Activated naive CD4-positive, alpha-beta T cell (primary cell): ENCODE measurements at places on chromosomes 7 and 10.
A peak's percentile ranks its signal among the peaks of the same experiment; 100 is the strongest.

DNA sequence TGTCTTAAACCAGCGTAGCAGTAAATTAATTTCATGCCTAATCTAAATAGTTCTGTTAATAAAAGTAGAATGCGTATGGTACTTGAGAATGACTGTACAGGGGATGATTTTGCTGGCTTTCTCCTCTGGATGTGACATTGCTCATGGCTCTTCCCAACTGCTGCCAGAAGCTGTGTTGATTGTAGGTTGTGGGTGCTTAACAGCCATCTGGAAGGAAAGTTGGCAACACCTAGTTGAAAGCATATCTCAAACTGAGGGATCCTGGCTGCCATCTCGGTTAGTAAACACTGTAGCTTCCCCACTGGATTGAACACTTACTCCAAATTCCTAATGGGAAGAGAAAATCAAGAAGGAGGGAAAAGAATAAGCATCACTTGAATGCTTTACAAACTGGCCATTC lies 130.9 kb downstream of the NXPH1 start:
- DNase-seq: no peak

GRCh38 chr7:113374955-113375354 lies 256.6 kb upstream of the SMIM30 start:
- DNase-seq: no peak

DNA sequence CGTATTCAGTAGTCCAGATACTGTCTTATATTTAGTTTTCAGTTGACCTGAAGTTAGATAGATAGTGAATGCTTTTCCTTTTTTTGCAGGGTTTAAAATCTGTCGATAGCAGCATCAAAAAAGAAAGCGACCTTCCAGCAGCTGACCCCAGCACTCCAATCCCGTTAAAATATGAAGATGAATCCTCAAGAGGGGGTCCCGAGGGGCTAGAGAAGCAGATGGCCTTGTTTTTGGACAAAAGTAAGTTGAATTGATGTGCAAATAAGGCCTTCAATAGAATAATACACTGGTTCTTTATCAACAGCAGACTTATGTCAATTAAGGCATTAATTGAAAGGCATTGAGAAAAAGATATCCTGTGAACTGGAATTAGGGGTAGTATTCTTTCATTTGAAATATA lies 18.7 kb downstream of the EDRF1 start:
- DNase-seq: no peak

- no peak for DNase-seq
These were observed 184.5 kb downstream of the GATA3 start for GRCh38 chr10:8238986-8239385.

GRCh38 chr10:11197878-11198277 lies 180.2 kb downstream of the CELF2 start:
- no peak for DNase-seq

DNA sequence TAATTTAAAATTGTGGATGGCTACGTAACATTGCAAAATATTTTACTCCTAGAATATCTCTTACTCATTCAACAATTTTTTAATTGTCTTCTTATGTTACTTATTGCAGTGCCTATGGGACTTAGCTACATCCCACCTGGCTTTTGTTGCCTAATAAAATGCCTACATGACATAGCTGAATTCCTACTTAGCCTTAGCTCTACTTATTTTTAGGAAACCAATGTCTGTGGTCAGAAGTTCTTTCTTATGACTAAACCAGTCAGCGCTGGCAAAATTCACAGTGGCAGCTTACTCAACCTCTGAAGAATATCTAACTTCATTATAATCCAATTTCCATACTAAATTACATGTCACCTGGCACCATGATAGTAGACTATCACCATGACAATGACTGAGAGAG lies 1612.4 kb upstream of the LRRTM3 start:
- DNase-seq: no peak

GRCh38 chr10:2899246-2899951 lies 167.9 kb upstream of the PFKP start:
- no peak for DNase-seq

GRCh38 chr7:129513546-129513945 lies 11.2 kb downstream of the SMKR1 start:
- DNase-seq: no peak

- DNase-seq: no peak
These were observed 50.7 kb upstream of the AMPH start for GRCh38 chr7:38681882-38682281.

GRCh38 chr10:3692387-3692999 lies 92.5 kb downstream of the KLF6 start:
- DNase-seq: no peak

DNA sequence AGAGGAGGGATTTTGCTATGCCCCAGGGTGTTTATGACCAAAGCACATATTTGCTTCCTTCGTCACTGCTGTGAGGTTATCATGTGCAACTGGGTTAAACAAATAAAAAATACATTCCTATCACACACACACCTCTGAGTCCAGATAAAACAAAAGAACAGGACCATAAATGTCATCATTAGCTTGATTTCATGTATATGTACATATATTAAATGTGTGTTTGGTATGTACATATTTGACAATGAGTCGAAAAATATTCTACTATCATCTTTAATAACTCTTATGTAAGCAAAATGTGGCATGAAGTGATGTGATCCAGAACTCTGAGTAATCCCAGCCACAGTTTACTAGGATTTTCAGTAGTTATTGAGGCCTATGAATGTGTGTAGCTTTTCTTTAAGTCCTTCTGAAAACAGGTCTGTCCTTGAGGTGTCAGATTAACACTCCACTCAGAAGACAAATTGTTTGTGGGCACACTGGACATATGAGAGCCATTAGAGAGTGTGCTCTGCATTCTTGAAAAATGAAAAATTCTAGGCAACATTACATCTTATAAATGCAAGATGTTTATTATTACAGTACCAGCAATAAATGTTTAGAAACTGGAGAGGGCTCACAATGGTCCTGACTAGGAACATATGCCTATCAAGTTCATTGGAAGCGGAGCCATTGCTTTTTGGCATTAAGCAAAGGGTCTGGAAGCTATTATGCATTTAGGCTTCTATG lies 335.1 kb upstream of the SEMA3A start:
- no peak for DNase-seq

GRCh38 chr7:28595801-28596200 lies 183.5 kb downstream of the CREB5 start:
- DNase-seq: no peak

GRCh38 chr7:137898839-137899721 lies 52.3 kb upstream of the DGKI start:
- peak; percentile 56 for DNase-seq

DNA sequence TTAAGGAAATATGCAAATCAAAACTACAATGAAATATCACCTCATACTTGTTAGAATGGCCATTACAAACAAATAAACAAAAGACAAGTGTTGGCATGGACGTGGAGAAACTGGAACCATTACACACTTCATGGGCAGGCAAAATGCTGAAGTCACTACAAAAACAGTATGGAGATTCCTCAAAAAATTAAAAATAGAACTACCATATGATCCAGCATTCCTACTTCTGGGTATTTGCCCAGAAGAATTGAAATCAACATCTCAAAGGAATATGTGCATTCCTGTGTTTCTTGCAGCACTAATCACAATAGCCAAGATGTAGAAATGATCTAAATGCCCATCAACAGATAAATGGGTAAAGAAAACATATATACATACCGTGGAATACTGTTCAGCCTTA lies 83.6 kb downstream of the NRCAM start:
- DNase-seq: no peak

DNA sequence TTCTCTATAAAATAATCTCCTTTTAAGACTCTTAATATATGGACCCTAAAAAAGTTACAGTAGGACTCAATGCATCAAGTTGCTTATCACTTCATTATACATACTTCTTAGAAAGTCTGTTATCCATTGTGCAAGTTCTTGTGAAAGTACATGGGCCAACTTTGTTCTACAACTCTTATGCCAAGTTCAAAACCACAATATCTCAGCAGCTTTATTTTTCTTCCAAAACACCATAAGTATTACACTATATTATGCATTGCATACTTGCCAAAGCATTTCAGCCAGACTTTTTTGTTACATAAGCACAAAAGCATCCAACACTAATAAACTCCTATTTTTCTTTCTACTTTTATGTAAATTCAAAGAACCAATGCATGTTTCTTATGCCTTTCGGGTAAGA lies 94.4 kb downstream of the AHR start:
- DNase-seq: no peak

- no peak for DNase-seq
These were observed 32.6 kb downstream of the SH3PXD2A start for GRCh38 chr10:103822800-103823199.

- DNase-seq: no peak
These were observed 349.1 kb upstream of the PODXL start for GRCh38 chr7:131905471-131905973.

DNA sequence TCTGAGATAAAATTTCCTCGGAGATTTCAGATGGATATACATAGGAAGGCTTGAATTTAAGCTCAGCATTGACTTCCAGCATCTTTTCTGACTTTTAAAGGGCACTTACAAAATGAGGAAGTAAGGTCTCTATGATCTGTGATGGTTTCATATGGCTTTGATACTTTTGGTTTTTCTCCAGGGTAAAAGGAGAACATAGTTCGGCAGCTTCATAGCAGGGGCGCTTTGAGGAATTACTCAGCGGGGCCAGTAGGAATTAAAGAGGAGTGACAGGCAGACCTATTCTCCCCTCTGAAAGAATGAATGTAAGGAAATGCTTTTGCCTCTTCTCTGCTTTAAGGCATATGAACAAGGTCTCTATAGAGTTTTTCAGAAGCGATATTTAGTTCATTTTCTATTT lies 80.0 kb upstream of the PCDH15 start:
- no peak for DNase-seq

DNA sequence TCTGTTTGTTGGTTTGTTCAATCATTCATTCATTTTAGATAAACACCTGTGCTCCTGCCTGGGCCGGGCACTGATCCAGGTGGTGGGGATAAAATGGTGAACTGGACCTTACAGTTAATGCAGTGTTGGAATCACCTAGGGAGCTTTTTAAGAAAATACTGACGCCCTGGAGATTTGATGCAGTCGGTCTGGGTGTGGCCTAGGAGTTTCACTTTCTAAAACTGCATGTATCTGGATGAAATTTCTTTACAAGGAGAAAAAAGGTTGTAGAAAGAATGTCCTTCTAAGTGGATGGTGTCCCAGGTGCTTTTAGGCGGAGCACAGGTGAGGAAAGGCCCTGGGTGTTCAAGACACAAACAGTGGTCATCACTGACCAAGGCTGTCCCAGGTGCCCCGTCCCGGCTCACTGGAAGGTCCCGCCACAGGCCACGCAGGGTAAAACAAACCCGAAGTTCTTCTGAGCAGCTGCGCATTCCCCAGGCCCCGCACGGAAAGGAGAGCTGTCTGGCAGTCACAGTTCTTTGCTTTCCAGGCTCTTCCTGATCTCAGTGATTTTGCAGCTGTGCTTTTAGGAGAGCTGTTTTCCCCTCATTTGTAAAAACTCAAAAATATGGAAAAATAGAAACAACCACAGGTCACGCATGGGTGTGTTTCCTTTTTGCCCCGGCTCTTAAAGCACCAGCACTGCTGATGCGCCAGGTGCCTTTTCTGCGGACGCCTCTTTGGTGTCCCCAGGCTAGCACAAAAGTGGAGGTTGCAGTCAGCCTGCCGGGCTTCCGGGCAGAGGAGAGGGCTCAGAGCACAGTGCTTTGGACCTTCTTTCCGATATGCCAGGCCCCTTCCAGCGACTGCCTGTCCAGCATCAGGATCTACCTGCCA lies 161.9 kb downstream of the GRK5 start:
- no peak for DNase-seq

DNA sequence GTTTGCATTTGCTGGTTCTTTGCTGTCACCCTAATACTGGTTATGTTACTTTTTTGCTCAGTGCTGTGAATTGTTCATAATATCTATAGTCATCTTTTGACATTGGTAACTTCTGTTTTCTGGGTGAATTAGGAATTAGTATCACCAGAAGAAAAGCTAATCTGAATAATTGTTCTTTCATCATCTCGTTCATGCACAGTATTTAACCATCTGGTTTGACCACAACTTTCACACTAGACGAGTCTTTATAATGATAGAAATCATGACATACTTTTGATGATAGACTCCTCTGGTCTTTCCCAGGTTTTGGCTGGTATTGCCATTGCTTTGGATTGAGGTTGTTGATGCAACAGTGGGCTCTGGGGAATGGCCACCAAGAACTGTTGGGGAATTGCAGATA lies 25.1 kb downstream of the SGPL1 start:
- no peak for DNase-seq

DNA sequence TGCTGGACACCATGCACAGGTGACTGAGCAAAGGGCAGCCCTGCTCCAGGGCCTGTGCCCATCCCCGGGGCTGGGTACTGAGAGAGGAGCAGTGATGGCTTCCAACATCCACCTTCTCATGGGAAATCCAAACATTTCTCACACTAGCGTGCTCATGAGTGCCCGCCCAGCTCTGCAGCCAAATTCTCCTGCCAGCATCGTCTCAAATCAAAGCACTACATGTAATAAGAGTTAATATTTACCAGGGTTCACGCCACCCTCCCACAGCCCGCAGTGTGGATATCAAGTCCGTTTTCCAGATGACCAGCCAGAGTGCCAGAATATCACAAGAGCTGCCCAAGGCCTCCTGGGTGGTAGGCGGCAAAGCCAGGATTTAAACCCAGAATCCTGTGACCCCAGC lies 12.1 kb downstream of the IL15RA start:
- no peak for DNase-seq

- DNase-seq: no peak
These were observed 105.3 kb downstream of the ADCY1 start for GRCh38 chr7:45679516-45679915.

GRCh38 chr10:21495002-21495751 lies 30.3 kb downstream of the SKIDA1 start:
- DNase-seq: no peak

DNA sequence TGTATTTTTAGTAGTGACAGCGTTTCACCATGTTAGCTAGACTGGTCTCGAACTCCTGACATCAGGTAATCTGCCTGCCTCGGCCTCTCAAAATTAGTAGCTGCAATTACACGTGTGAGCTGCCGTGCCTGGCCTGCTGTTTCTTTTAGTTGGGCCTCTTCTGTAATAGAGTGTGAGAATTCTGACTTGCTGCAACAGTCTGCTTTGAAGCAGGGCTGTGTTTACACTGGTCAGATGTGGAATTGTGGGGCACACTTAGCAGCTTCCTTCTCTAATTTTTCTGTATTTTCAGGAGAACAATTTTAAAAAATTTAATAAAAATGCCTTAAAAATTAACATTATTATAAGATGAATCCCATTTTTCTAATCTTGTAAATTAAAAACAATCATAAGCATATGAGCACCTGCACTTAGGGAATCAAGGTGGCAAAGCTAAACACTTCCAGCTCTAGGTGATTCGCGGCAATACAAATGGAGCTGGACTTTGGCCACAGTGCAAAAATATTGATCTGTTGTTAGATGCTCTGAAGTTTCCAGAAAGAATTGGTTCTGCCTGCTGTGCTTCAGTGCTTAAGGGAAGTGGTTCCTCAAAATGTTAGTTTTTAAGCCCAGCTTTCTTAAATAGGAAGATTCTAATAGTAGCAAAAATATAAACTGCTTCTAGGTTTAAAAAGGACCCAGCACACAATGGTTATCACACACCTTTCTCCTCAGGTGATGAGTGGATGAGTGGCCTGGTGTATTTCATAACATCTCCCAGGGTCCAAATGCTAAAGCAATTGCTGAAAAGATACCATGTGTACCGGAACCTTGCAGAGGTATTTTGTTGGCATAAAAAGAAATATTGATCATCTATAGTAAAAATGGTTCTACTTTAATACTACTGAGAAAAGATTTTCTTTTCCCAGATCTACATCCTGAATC lies 63.5 kb upstream of the ATRNL1 start:
- no peak for DNase-seq

- no peak for DNase-seq
These were observed 56.5 kb downstream of the ZNF277 start for GRCh38 chr7:112262855-112263487.

GRCh38 chr10:105138358-105138757 lies 497.3 kb downstream of the SORCS3 start:
- no peak for DNase-seq
